Metanephros (tissue), 2 donors: ENCODE measurements at places on chromosomes 7 and 10. TPM values are rescaled to one million over a fixed set of nuclear protein-coding genes. Genes with fewer than 3 reads are reported as not detected.

The ERV3-1 gene
- 36.7 TPM for total RNA-seq

The NEUROG3 gene
- total RNA-seq: not detected

The HOXA6 gene
- 72.5 TPM for total RNA-seq

The PLEKHA1 gene
- total RNA-seq: 69.7 TPM

The SLC39A12 gene
- not detected for total RNA-seq

The RET gene
- 16.9 TPM for total RNA-seq

The ELMO1 gene
- 31.2 TPM for total RNA-seq

The PROSER2 gene
- total RNA-seq: 12.4 TPM
